ENCODE measurements at places on chromosomes 16 and 17. TPM values are rescaled to one million over a fixed set of nuclear protein-coding genes. Genes with fewer than 3 reads are reported as not detected.

DNA sequence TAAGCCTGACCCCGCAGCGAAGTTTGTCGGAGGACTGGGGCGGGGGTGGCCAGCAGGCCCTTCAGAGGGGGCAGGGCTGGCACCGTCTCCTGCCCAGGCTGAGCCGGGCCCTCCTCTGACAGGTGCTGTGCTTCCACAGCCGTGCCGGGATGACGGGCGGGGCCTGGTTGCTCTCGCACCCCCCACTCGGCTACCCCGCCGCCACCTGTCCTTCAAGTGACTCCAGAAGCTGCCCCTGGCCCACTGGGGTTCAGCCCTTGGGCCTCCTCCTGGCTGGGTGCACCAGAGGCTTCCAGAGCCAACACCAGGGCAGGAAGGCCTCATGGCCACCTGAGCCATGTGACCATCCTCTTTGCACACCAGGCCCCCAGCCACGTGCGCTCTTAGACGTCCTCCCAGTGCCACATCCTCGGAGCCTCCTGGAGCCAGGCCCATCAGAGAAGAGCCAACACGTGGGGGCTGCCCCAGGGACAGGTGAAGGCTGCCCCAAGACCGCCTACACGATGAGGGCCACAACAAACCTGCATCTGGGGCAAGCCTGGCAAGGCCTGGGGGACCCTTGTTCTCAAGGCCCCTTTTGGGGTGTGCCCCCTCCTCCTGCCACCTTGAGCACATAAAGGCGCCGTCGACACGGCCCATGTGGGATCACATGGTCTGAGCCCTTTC lies 7.2 kb downstream of the PDIA2 start:
- no peaks in the 10 kb centered on the region for H3K4me1 ChIP-seq
- H3K4me3 ChIP-seq, result no peak overlapping the region
- no peak overlapping the region for H3K27ac ChIP-seq

The UBTF gene
- total RNA-seq, result 62.9 TPM

The KRTAP3-1 gene
- not detected for total RNA-seq

DNA sequence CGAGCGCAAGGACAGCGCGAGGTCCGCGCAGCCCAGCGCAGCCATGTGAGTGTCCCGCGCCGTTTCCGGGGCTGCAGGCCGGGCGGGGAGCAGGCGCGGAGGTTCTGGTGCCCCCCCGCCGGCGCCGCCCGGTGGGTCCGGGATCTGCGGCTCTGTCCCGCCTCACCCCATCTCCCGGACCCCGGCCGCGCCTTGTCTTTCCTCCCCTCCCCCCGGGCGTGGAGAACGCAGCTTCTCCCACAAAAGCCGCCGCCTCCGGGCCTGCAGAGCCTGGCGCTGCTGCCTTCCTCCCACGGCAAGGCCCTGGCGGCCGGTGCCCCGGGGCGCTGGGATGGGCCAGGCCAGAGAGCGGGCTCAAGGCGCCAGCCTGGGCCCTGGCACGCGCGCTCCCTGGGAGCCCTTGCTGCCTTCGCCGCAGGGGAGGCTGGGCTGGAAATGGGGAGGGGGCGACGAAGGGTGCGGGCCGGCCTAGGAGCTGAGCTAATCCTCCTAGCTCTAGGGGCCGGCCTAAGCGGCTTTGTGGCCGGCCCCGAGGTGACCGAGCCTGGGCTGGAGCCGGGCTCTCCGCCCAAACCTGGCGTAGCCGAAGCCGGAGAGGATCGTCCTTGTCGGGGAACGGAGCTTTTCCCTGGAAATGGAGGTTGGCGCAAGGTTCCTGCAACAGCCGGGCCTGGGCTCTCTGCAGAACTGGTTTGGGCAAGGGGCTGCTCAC lies 397 bp downstream of the RIPOR1 start:
- H3K27me3 ChIP-seq, result no peaks in the 10 kb centered on the region
- peak overlapping the region; percentile 96 for H3K4me3 ChIP-seq
- no peak for DNase-seq
- peaks cover 3% of the 10 kb centered on the region for H3K36me3 ChIP-seq
- peak overlapping the region; percentile 96 for H3K27ac ChIP-seq

DNA sequence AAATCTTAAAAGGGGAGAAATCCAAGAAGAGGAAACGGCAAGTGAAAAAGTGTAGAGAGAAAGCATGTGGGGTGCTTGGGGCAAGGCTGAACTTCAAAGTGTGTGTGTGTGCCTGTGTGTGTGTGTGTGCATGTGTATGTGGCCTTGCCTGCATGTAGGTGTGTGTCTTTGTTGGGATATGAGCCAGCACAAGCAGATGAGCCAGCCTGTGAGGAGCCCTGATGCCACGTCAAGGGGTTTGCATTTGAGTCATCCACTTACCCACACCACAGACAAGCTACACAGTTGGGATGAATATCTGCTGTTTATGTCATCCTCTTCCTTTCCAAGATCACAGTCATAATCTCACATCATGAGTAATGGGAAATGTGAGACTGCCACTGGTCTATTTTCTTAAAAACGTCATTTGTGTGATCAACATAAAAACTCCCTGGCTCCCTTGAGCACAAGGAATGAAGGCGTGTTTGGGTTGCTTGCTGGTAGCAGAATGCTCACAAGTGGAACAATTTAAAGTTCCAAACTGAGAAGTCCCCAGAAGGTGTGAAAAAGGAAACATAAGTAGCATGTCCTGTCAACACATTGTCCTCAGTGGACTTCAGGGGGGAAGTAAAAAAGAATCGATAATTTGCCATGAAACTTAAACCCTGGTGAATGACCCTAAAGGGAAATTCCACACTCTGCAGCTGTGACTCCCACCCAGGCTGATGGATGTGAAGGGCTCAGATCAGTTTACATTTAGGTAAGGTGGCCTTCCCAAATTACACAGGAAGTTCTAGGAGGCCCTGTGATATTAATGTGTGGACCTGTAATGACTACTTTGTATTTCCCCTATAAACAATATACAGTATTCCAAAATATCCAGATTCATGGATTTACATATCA lies 14.7 kb downstream of the KCTD19 start:
- H3K4me3 ChIP-seq, result no peak overlapping the region
- H3K27me3 ChIP-seq, result no peaks in the 10 kb centered on the region
- H3K36me3 ChIP-seq, result no peaks in the 10 kb centered on the region
- no peak for DNase-seq
- peaks cover 20% of the 10 kb centered on the region for H3K4me1 ChIP-seq
- H3K27ac ChIP-seq, result peak overlapping the region; percentile 93

- H3K27me3 ChIP-seq, result peaks cover 11% of the 10 kb centered on the region
- H3K4me3 ChIP-seq, result no peak overlapping the region
- H3K27ac ChIP-seq, result no peak overlapping the region
- H3K4me1 ChIP-seq, result no peaks in the 10 kb centered on the region
- no peaks in the 10 kb centered on the region for H3K36me3 ChIP-seq
Observed at GRCh38 chr16:89013111-89013510, 36.1 kb upstream of the CBFA2T3 start.

DNA sequence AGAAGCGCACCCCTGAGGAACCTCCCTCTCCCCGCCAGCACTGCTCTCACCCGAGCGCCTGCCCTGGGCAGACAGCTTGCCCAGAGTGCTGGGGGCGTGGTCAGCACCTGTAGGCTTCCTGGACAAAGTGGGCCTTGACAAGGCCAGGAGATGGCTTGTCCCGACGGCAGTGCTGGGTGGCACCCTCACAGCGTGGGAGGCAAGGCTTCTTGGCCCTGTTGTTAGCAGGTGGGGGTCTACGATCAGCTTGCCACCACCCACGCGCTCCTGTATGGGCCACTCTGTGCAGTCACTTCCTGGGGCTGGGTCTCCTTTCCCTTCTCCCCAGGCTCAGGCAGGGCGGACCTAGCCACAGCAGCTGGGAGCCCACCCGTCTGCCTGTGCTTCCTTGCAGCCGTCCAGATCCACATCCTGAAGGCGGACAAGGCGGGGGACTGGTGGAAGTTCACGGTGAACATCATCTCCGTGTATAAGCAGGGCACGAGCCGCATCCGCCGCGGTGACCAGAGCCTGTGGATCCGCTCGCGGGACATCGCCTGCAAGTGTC lies 218.0 kb downstream of the NTN1 start:
- H3K4me1 ChIP-seq, result peaks cover 2% of the 10 kb centered on the region
- no peaks in the 10 kb centered on the region for H3K27me3 ChIP-seq
- no peak for DNase-seq
- no peaks in the 10 kb centered on the region for H3K36me3 ChIP-seq

- H3K4me1 ChIP-seq, result no peaks in the 10 kb centered on the region
- no peak overlapping the region for H3K4me3 ChIP-seq
- no peaks in the 10 kb centered on the region for H3K36me3 ChIP-seq
- H3K27ac ChIP-seq, result no peak overlapping the region
Observed at GRCh38 chr17:50322271-50322670, 23.7 kb upstream of the XYLT2 start.

The AIPL1 gene
- not detected for total RNA-seq

The CHD9NB gene
- total RNA-seq, result 1.5 TPM

- peaks cover 20% of the 10 kb centered on the region for H3K4me1 ChIP-seq
- no peak for DNase-seq
- H3K4me3 ChIP-seq, result no peak overlapping the region
Observed at GRCh38 chr17:35377068-35377467, 3.6 kb upstream of the SLFN11 start.

DNA sequence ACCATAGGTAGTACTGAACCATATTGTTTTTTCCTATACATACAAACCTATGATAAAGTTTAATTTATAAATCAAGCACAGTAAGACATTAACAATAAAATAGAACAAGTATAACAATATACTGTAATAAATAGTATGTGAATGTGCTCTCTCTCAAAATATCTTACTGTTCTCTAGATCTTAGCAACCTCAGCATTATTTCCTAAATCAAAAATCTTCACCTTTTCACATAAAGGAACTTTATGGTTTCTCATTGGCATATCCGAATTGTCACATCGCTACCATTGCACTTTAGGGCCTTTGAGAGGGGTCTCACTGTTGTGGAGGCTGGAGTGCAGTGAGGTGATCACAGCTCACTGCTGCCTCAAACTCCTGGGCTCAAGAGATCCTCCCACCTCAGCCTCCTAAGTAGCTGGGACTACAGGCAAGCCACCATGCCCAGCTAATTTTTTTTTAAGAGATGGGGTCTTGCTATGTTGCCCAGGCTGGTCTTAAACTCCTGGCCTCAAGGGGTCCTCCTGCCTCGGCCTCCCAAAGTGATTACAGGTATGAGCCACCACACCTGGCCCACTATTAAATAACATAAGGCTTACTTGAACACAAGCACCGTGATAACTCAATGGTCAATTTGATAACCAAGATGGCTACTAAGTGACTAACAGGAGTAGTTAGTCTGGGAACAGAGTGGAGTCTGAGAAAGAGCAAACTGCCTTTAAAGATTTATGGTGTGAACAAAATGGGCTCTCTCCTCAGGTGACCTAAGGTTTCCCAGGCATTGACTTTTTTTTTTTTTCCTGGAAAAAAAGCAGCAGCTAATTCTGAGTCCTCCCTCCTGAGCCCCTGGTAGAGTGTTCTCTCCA lies 2.9 kb upstream of the TMEM97 start:
- no peak overlapping the region for H3K4me3 ChIP-seq
- H3K27me3 ChIP-seq, result peaks cover 2% of the 10 kb centered on the region
- no peak for DNase-seq
- H3K27ac ChIP-seq, result no peak overlapping the region

DNA sequence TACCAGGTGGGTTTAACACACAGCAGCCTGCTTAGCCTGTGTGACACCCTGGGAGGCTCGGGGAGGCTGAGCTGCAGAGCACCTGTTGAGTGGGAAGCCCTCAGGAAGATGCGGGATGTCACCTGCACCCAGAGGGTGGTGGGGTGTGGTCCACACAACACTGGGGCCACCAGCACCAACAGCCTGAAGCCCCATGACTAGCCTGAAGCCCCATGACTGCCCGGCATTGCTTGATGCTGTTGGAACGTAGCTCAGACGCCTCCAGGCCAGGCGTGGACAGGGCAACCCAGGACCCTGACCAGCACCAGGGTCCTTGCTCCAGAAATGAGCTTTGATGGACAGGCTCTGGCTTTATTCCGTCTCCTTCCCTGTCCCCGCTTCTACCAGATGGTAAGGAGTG lies 76.3 kb upstream of the ZNF469 start:
- peaks cover 81% of the 10 kb centered on the region for H3K4me1 ChIP-seq
- peak; percentile 75 for DNase-seq
- H3K36me3 ChIP-seq, result no peaks in the 10 kb centered on the region
- peak overlapping the region; percentile 94 for H3K27ac ChIP-seq
- H3K27me3 ChIP-seq, result no peaks in the 10 kb centered on the region

The ANKRD40 gene
- 36.1 TPM for total RNA-seq

GRCh38 chr17:51914577-51914976 lies 243.9 kb downstream of the CA10 start:
- no peaks in the 10 kb centered on the region for H3K4me1 ChIP-seq
- H3K27ac ChIP-seq, result no peak overlapping the region
- H3K4me3 ChIP-seq, result no peak overlapping the region
- DNase-seq, result no peak
- no peaks in the 10 kb centered on the region for H3K36me3 ChIP-seq
- peaks cover 2% of the 10 kb centered on the region for H3K27me3 ChIP-seq

DNA sequence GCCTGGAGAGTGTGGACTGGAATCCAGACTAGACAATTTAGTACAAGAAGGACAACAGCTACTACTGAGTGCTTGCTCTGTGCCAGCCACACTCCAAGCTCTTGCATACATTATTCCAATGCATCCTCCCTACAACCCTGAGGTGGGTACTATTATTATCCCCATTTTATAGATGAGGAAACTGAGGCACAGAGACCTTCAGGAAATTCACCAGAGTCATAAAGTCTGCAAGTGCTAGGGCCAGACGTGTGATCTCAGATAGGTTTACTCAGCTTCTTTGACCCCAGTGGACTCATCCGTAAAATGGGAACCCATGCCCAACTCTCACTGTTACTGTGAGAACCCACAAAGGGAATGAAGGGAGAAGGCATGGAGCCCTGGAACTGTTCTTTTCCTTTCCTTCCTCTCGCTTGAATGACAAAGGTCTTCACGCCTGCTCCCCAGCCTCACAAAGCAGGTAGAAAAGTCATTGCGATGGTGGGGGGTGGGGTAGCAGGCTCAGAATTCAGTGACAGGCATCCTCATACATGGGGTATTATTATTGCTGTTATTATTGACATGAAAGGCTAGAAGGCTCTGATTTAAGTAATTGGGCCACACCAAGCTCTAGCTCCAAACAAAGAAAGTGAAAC lies 160.0 kb downstream of the ZNF423 start:
- H3K4me3 ChIP-seq, result no peak overlapping the region
- H3K36me3 ChIP-seq, result no peaks in the 10 kb centered on the region

- peak; percentile 49 for DNase-seq
- H3K4me3 ChIP-seq, result no peak overlapping the region
- no peaks in the 10 kb centered on the region for H3K36me3 ChIP-seq
- H3K27ac ChIP-seq, result no peak overlapping the region
- peaks cover 23% of the 10 kb centered on the region for H3K27me3 ChIP-seq
- no peaks in the 10 kb centered on the region for H3K4me1 ChIP-seq
Observed at GRCh38 chr17:63486317-63487013, 9.6 kb downstream of the ACE start.

Data from chondrocyte (in vitro differentiated cells).